ENCODE measurements at places on chromosomes 4 and X. TPM values are rescaled to one million over a fixed set of nuclear protein-coding genes. Genes with fewer than 3 reads are reported as not detected.

GABRQ gene
- total RNA-seq, result not detected

GPR173 gene
- total RNA-seq, result 1.3 TPM

QDPR gene
- 18.8 TPM for total RNA-seq

MSL3 gene
- total RNA-seq, result 33.6 TPM

SYP gene
- 0.32 TPM for total RNA-seq

ADRA2C gene
- not detected for total RNA-seq

SSX4 gene
- total RNA-seq, result not detected

CT45A3 gene
- total RNA-seq, result not detected
